ENCODE measurements at places on chromosomes 3 and 15. TPM values are rescaled to one million over a fixed set of nuclear protein-coding genes. Genes with fewer than 3 reads are reported as not detected.
A peak's percentile ranks its signal among the peaks of the same experiment; 100 is the strongest.

DNA sequence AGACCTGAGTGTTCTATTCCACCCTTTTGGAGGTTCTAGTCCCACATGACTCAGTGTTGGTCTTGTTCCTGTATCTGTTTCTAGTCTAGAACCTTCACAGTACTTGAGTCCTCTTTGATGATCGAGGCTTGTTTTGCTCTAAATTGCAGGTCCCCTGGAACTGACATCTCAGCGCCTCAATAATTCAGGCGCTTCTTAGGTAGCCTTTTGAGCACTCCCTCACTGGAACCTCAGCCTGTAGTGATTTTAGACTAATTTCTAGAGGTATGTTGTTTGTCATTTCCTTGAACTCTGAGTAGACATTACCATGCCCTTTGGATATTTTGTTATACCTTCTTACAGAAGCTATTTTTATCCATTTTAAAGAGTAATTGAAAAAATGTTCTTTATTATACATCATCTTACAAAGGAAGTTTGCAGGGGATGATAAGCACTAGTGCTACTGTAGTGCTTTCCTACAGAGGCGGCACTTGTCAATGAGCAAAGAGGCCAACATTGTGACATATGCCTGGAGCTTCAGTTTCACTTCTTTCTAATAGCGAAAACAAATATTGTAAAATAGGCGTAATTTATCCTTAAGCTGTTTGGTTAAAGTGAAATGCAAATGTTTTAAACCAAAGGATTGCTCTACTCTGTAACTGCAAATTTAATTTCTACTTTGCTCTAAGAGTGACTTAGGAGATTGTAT, 75.7 kb downstream of the EFL1 start:
- no peak for DNase-seq

DNA sequence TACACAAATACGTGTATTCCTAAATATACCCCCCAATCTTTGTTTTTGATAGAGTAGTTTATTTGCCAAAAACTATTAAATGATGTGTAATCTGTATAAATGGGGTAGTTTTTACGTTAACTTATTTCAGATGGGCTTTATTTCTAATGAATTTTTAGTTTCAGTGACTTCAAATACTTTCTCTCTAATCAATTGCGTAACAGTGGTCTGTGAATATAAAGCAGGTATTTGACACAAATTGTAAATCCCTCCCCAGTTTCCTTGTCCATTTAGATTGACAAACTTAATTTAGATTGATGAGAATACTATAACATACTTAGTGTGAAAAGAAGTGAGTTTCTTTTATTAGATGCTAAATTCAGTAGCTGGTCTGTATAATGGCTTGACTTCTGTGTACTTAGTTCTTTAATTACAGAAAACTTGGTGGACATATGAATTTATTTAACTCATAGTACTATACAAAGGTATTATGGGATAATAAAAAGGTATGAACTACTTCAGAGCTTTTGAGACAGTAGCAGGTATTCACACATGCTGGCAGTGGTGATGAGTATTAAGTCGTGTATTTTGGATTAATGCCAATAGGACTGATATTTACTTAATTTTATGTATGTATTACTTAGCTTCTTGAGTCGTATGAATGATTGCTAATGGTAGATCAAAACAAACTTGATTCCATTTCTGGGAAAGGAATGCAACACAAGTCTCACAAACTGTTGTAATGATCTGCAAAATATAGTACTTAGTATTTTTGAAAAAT, 81.6 kb downstream of the STT3B start:
- DNase-seq: no peak

- peak; percentile 78 for DNase-seq
Measured at GRCh38 chr3:134326760-134327593, 47.3 kb downstream of the AMOTL2 start.

- no peak for DNase-seq
Measured at GRCh38 chr3:52140769-52141168, 13.5 kb downstream of the POC1A start.

- DNase-seq: no peak
Measured at GRCh38 chr15:36756707-36757106, 177.3 kb downstream of the CDIN1 start.

SLC2A2 gene
- 31.0 TPM for polyA plus RNA-seq

GRCh38 chr3:129245141-129245540, 4.3 kb upstream of the COPG1 start:
- DNase-seq: no peak

GRCh38 chr3:42035816-42036482, 55.2 kb upstream of the TRAK1 start:
- DNase-seq: peak; percentile 33

DNA sequence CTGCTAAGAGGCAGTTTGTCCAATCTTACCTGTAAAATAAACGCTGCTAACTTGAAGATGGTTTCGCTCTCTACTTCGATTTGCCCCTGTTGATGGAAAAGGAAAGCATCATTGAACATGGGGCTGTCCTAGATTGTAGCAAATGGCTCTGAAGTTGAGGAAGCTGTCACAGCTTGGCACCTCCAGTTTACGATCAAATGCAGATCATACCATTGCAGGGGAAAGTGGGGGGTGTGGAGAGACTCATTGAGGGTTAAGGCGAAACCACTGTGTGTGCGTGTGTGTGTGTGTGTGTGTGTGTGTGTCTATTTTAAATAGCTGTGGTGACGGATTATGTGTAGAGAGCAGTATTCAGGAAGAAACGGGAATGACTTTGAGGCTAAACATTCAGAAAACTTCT, 127.6 kb upstream of the LMOD3 start:
- DNase-seq: no peak

DNA sequence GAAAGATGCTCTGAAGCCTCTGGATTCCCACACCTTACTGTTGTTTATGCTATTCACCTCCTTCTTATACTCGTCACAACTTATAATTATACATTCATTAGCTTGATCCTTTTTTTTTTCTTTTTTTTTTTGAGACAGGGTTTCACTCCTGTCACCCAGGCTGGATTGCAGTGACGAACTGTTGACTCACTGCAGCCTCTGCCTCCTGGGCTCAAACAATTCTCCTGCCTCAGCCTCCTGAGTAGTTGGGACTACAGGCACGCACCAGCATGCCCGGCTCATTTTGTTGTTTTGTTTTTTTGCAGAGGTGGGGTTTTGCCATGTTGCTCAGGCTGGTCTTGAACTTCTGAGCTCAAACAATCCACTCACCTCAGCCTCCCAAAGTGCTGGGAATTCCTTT, 143.6 kb downstream of the PLCL2 start:
- no peak for DNase-seq

- DNase-seq: no peak
Measured at GRCh38 chr3:133494469-133494868, 79.0 kb upstream of the CDV3 start.

DHX36 gene
- polyA plus RNA-seq: 19.8 TPM

DNA sequence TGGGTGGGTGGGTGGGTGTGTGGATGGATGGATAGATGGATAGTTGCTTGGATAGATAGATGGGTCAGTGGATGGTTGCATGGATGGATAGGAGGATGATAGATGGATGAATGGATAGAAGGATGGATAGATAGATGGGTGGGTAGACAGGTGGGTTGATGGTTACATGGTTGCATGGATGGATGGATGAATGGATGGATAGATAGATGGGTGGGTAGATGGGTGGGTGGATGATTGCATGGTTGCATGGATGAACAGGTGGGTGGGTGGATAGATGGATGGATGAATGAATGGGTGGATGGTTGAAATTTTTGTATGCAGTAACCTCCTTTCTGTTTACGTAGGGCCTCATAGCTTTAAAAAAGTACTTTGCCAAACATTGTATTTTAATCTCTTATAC, 79.5 kb downstream of the LRRK1 start:
- DNase-seq: no peak

DNA sequence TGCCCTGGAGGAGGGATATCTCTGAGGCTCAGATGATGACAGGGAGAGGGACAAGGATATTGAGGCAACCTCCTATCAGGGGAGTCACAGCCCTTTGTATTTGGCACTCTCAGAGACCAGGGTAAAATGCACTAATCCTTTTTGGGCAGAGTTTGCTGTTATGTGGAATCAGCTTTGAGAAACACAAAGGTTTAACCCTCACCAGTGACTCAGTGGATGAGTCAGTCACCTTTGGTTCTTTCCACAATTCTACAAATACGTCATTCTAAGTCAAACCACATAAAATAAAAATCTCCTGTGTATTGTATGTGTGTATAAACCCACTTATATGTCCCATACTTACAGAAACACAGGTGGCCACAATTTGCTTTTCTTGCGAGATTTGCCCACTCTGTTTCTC, 5.1 kb downstream of the LSAMP start:
- no peak for DNase-seq

DNA sequence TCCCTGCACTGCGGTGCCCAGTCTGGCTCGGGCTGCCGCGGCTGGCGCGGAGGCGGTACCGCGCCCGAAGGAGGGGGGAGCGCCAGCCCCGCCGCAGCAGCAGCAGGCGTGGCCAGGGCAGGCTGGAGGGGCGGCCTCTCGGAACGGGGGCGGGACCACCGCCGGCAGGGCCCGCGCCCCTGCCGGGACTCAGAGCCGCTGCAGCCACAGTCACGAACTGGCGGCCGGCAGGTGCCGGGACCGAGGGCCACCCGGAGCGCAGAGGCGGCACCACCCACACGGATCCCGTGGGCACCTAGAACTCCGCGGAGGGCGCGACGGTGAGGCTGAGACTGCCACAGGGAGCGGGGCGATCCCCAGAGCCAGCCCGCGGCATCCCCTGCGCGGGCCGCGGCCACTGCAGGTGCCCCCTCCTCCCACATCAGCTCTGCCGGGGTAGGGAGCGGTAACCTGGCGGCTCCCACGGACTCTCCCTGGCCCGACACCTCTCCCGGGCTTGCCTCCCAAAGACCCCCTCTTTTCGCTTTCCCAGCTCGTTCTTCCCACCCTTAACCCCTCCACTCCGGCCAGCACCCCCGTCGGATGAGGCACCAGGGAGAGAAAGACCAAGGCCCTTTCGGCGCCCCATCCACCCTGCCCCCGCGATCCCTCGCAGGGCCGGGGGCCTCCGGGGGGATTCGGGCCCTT, at the start of gene VWA5B2:
Gene VWA5B2, plus strand, starts transcription at position 192 of the 687 bp plus-strand sequence. CDS start 944 bp downstream, outside the sequence.
- peak; percentile 82 for DNase-seq

- no peak for DNase-seq
Measured at GRCh38 chr3:114498539-114499370, 204.9 kb downstream of the TIGIT start.

PCLAF gene
- 1.3 TPM for polyA plus RNA-seq

DNA sequence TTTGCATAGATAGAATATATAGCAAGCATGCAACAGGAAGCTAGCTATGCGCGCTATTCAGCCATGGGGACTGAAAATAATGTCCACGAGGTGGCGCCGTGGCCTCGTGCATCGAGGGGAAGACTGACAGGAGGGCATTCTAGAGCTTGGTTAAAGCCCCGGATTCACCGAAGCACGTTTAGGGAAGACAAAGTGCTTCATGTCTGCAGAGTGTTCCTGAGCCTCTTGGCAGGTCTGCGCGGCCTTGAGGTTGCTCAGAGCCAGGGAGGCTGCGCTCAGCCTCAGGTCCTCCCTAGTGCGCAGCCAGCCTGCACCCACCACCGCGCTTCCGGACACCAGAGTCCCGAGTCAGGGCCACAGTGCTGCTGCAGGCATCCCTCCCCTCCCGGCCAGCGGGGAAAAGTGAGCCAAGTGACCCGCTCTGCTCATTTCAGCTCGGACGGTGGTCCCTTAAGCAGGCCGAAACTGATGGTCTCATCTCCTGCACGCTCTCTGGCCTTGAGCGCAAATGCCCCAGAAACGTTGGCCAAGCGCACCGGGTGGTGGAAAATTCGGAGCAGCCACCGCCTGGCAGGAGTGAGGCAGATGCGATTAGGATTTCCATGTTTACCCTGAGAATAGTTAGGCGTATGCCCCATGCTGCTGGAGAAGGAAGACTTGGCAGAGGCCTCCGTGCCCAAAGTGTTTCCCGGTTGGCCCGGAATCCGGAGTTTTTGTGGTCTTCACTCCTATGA, 24.8 kb downstream of the GABRA5 start:
- peak; percentile 89 for DNase-seq

SSUH2 gene
- 0.88 TPM for polyA plus RNA-seq

GRCh38 chr3:197023998-197024651, 5.5 kb downstream of the MELTF start:
- DNase-seq: peak; percentile 55

GRCh38 chr3:188272481-188273372, 118.8 kb downstream of the LPP start:
- no peak for DNase-seq

GRAMD1C gene
- 21.0 TPM for polyA plus RNA-seq

EPHB1 gene
- 0.39 TPM for polyA plus RNA-seq

SEMA7A gene
- polyA plus RNA-seq: 2.8 TPM

- DNase-seq: no peak
Measured at GRCh38 chr3:64380546-64380945, 155.3 kb upstream of the PRICKLE2 start.

- no peak for DNase-seq
Measured at GRCh38 chr15:49521802-49522201, 98.8 kb downstream of the FGF7 start.

RYR3 gene
- 0.90 TPM for polyA plus RNA-seq

C2CD4B gene
- polyA plus RNA-seq: 0.26 TPM

Data from kidney (tissue), 22 donors.